ENCODE measurements at places on chromosomes 1 and 21. TPM values are rescaled to one million over a fixed set of nuclear protein-coding genes. Genes with fewer than 3 reads are reported as not detected.

DNA sequence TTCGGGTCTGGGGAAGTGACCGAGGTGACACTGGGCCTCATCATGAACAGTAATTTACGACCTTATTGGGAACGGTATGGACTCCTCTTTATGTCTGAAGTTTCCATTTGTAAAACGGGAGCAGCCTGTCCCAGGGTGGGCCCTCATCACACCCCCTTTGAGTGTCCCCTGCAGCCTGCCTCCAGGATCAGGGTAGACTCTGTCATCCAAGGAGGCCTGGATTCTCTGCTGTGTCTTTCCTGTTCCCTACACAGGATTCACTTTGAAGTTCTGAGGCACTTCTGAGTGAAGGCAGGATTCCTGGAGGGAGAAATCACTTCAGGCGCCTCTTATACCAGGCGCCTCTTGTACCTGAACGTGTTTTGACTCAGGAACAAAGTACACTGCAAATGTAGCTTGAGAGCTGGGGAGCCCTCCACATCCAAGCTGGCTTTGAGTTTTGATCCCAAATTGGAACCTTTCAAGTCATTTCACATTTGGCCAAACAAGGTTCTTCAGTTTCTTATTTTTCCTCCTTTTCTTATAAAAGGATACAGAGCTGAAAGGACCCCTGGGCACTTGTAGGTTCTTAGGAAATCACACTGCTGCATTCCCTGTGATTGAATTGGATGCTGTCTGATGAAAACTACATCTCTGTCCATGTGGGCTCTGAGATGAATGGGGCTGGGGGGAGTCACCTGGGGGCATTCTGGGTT lies 106.0 kb downstream of the SUSD4 start:
- no peak overlapping the region for H3K4me3 ChIP-seq
- DNase-seq = no peak
- H3K27ac ChIP-seq = no peak overlapping the region
- no peaks in the 10 kb centered on the region for H3K4me1 ChIP-seq
- no peaks in the 10 kb centered on the region for H3K36me3 ChIP-seq

DNA sequence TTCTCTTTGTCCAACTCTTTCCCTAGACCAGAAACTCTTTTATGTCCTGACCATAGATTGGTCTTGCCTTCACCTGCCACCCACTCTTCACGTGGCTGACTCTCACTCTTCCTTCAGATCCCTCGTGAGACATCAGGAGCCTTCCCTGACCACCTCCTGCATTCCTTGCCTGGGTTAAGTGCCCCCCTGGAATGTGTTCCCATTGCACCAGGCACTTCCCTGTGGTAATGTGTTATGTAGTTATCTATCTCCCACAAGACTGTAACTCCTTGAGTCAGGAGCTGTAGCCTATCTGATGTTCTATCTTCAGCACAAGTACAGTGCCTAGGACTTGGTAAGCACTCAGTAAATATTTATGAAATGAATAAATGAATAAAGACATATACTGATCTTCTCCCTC lies 111.2 kb upstream of the CTTNBP2NL start:
- H3K27ac ChIP-seq = no peak overlapping the region
- no peak for DNase-seq
- no peaks in the 10 kb centered on the region for H3K36me3 ChIP-seq
- H3K4me3 ChIP-seq = no peak overlapping the region

DNA sequence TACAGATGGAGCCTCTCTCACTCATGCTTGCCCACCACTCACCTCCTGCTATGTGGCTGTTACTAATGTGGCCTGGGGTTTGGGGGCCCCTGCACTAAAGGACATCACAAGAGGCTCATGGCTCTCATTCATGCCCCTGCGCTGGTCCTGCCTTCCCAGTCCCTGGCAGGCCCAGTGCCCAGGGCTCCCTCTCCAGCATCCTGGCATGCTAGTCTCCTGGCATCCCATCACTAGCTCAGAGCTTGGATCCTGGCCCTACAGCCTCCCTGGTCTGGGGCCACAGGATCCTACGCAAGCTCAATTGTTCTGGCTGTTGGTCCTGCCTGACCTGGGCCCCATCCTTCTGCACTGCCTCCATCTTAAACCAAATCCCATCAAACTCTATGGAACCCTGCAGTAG lies 685.4 kb downstream of the PTPRU start:
- no peaks in the 10 kb centered on the region for H3K27me3 ChIP-seq
- H3K36me3 ChIP-seq = no peaks in the 10 kb centered on the region
- no peak for DNase-seq
- no peak overlapping the region for H3K4me3 ChIP-seq

- no peaks in the 10 kb centered on the region for H3K27me3 ChIP-seq
- peaks cover 5% of the 10 kb centered on the region for H3K4me1 ChIP-seq
- no peak overlapping the region for H3K27ac ChIP-seq
- no peaks in the 10 kb centered on the region for H3K36me3 ChIP-seq
These were observed 44.8 kb upstream of the ZNF326 start for GRCh38 chr1:89949991-89950624.

Gene APOBEC4
- total RNA-seq = not detected

Gene FYB2
- not detected for total RNA-seq

- no peak for DNase-seq
- no peaks in the 10 kb centered on the region for H3K36me3 ChIP-seq
These were observed 29.9 kb upstream of the TMEM222 start for GRCh38 chr1:27292106-27292505.

Gene HCN3
- total RNA-seq = 3.3 TPM

DNA sequence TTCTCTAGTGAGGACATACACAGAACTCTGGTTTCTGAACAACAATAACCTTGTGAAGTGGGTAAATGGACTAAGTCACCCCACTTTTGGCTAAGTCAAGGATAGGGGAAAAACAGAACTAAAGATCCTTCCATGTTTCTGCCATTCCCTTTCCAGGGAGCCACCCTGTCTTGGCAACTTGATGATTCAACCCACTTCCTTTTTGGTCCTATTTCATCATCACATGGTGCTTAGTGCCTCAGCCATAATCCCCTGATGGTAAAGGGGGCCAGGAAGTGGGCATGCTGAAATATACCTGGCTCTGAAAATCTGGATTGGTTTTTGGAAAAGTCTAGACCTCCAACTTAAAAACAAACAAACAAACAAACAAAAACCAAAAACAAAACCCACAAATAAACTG lies 206.4 kb upstream of the FOXD3 start:
- no peaks in the 10 kb centered on the region for H3K4me1 ChIP-seq
- H3K27ac ChIP-seq = no peak overlapping the region
- H3K27me3 ChIP-seq = peaks cover 2% of the 10 kb centered on the region
- no peak for DNase-seq
- no peaks in the 10 kb centered on the region for H3K36me3 ChIP-seq

Gene IQGAP3
- total RNA-seq = 48.6 TPM

DNA sequence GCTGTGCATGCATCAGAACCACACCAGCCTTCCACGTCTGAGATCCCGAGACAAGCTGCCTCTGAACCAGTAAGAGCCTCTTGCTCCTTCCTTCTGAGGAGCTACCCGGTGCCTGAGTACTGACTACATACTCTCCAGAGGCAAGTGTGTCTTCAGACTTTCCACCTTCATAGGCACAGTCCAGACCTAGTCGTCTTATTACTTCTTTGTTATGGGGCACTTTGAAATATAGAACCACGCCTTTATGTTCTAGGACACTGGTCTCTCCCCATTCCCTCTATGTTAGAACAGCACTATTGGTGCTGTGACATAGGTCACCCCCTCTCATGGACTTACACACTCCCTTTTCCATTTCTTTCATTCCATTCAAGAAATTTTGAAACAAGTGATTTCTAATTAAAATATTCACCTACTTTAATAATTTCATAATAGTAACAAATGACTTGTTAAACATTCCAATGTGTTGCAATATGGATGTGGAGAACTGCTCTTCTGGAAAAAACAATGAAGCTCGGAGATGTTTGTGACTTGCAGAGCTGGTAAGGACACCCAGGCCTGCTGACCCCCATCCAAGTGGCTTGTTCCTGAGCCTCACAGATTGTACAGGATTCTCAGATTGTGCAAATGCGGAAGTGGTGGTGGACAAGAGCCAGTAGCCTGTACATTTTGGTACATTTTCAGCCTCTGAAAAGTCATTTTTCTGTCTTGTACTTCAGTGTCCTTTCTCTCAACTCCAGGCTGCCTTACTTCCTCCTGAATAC lies 76.1 kb upstream of the SIPA1L2 start:
- H3K36me3 ChIP-seq = no peaks in the 10 kb centered on the region
- no peak for DNase-seq
- H3K4me1 ChIP-seq = peaks cover 21% of the 10 kb centered on the region
- no peaks in the 10 kb centered on the region for H3K27me3 ChIP-seq
- no peak overlapping the region for H3K4me3 ChIP-seq
- no peak overlapping the region for H3K27ac ChIP-seq

DNA sequence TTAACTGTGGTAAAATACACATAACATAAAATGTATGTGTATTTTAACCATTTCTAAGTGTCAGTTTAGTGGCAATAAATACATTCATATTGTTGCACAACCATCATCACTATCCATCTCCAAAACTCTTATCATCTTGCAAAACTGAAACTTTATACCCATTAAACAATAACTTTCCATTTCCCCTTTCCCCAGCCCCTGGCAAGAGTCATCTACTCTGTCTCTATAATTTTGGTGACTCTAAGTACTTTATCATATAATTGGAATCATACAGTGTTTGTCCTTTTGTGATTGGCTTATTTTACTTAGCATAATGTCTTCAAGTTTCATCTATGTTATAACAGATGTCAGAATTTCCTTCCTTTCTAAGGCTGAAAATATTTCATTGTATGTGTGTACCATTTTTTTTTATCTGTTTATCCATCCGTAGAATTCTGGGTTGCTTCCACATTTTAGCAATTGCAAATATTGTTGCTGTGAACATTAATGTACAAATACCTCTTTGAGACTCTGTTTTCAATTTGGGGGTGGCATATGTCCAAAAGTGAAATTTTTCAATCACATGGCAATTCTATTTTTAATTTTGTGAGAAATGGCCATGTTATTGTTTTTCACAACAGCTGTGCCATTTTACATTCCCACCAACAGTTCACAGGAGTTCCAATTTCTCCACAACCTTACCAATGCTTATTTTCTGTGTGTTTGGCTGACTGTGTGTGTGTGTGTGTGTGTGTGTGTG lies 153.9 kb upstream of the GORAB start:
- H3K4me3 ChIP-seq = no peak overlapping the region
- peak; percentile 1 for DNase-seq
- no peaks in the 10 kb centered on the region for H3K36me3 ChIP-seq
- H3K4me1 ChIP-seq = no peaks in the 10 kb centered on the region
- no peaks in the 10 kb centered on the region for H3K27me3 ChIP-seq
- no peak overlapping the region for H3K27ac ChIP-seq

DNA sequence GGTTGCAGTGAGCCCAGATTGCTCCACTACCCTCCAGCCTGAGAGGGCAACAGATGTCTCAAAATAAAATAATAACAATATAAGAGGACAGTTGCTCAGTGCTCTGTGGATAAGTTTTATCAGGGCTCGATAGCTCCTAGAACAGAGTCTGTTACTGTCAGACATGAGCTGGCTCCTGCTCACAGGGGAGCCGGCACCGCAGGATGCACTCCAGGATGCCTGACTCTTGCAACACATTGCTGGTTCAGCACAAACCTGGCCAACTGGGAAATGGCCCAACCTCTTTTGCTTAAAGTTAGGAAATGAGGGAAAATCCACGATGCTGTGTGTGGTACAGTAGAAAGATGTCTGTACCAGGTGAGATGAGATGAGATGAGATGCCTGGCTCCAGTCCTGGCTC lies 5.8 kb upstream of the CTSE start:
- H3K36me3 ChIP-seq = no peaks in the 10 kb centered on the region
- H3K27ac ChIP-seq = no peak overlapping the region
- H3K4me3 ChIP-seq = no peak overlapping the region
- no peak for DNase-seq

DNA sequence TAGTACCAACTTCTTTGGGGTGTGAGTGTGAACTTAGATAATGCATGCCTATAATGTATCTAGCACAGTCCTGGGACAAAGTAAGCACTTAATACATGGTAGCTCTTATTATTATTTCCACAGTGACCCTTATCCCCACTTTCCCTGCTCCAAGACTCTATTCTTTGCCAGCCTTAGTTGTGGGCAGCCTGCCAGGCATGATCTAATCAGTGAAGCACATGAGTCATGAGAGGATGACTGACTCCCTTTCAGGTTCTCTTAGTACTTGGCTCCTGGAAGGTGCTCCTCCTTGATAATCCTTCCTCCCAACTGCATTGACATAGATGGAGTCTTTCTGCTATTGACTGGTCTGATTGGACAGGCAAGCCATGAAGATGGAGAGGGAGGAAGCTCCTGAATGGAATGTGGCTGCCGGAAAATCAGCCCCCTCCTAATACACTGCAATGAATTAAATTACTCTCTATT lies 17.4 kb upstream of the GNG12 start:
- DNase-seq = peak; percentile 97
- peaks cover 56% of the 10 kb centered on the region for H3K4me1 ChIP-seq
- no peaks in the 10 kb centered on the region for H3K27me3 ChIP-seq
- H3K27ac ChIP-seq = peak overlapping the region; percentile 81
- no peaks in the 10 kb centered on the region for H3K36me3 ChIP-seq

DNA sequence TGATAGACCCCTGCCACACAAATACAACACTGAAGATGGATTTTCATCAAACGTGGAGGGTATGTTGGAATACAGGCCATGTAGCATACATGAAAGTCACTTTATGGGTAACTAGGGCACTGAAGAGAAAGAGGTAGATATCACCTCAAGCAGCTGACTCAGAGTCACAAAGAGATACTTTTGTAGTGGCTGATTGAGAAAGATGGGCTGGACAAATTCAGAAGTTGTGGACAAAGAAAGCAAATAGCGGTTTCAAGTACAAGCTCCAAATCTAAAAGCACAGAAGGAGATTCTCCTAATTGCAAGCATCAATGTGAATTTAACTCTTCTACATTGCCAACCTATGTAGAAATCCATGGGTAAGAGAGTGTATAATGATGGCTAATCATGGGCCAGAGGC lies 35.0 kb upstream of the RGS18 start:
- no peak overlapping the region for H3K4me3 ChIP-seq
- no peaks in the 10 kb centered on the region for H3K36me3 ChIP-seq
- peaks cover 12% of the 10 kb centered on the region for H3K4me1 ChIP-seq

Gene LRRC53
- not detected for total RNA-seq

Gene LRRC8B
- 15.9 TPM for total RNA-seq

GRCh38 chr1:184622136-184622823 lies 132.4 kb downstream of the EDEM3 start:
- peak; percentile 53 for DNase-seq
- no peaks in the 10 kb centered on the region for H3K27me3 ChIP-seq
- H3K36me3 ChIP-seq = no peaks in the 10 kb centered on the region
- H3K27ac ChIP-seq = no peak overlapping the region

- DNase-seq = no peak
- H3K27me3 ChIP-seq = no peaks in the 10 kb centered on the region
- no peak overlapping the region for H3K4me3 ChIP-seq
- no peaks in the 10 kb centered on the region for H3K4me1 ChIP-seq
- H3K36me3 ChIP-seq = no peaks in the 10 kb centered on the region
These were observed 255.1 kb upstream of the FGGY start for GRCh38 chr1:59041646-59042277.

GRCh38 chr1:235601104-235601503 lies 48.5 kb downstream of the GNG4 start:
- no peak overlapping the region for H3K4me3 ChIP-seq
- H3K4me1 ChIP-seq = no peaks in the 10 kb centered on the region
- H3K27me3 ChIP-seq = no peaks in the 10 kb centered on the region
- peak; percentile 12 for DNase-seq

- no peak overlapping the region for H3K4me3 ChIP-seq
- no peaks in the 10 kb centered on the region for H3K4me1 ChIP-seq
- H3K27ac ChIP-seq = no peak overlapping the region
- no peaks in the 10 kb centered on the region for H3K27me3 ChIP-seq
These were observed 123.4 kb downstream of the SDCCAG8 start for GRCh38 chr1:243379208-243379607.

Gene SH3BGR
- 0.42 TPM for total RNA-seq

Measured in endothelial cell of umbilical vein (primary cell).